ENCODE measurements at places on chromosomes 4 and X. TPM values are rescaled to one million over a fixed set of nuclear protein-coding genes. Genes with fewer than 3 reads are reported as not detected.

GRCh38 chrX:2705046-2705832 lies 14.1 kb downstream of the CD99 start:
- DNase-seq: no peak

DNA sequence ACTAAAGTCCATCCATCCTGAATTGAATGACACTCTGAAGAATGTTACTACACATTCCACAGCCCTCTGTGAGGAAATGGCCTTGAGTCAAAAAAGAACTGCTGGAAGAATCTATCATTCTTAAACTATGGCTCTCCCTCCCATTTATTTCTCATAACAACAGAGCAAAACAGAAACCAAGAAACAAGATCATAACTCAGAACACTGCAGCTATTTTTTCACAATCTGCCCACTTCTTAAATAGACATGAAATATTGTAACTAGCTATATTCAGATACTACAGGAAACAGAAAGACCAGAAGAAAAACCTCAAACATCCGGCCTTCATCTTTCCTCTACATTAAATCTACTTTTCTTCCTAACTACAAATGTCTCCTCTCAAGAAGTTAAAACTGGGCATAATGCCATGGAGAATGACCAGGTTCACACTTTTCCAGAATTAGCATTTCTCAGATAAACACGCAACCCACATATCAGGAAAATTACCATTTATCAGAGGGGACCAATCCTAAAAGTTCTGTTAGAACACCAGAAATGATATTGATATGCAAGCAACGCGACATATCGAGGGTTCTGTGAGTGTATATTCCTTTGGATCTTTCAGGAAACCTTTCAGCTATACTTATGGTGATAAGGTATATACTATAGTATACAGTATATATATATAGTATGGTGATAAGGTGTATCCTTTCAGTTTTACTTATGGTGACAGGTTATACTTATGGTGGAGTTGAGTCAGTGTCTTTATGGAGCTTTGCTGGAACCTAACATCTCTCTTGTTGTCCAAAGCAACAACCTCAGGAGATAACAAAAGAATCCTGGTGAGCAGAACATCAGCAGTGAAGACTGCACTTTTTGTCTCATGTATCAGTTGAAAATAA lies 60.4 kb upstream of the IRF2 start:
- no peak for DNase-seq

DNA sequence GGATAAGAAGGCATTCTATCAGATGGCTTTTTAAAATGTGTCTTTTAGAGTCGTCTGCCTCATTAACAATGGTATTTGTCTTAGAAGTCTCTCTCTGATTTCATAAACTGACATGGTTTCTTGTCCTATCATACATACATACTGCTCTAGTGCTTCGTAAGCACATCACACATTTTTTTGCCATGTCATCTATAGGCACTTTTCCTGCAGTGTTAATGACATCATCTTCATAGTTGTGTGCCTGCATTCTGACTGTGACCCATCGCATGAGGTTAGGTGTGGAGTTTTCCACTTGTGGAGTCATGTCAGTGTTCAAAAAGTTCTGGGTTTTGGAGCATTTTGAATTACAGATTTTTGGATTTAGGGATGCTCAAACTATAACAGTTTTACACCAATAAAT lies 361.6 kb upstream of the SPOCK3 start:
- DNase-seq: no peak

CDX4 gene
- not detected for total RNA-seq

SPANXD gene
- not detected for total RNA-seq
